Stimulated activated CD4-positive, alpha-beta T cell treated with anti-CD3 and anti-CD28 coated beads, Interleukin-1b, Interleukin-23, amount 100 ng/mL, for 1 hour (primary cell): ENCODE measurements at places on chromosomes 16 and 17.
A peak's percentile ranks its signal among the peaks of the same experiment; 100 is the strongest.

DNA sequence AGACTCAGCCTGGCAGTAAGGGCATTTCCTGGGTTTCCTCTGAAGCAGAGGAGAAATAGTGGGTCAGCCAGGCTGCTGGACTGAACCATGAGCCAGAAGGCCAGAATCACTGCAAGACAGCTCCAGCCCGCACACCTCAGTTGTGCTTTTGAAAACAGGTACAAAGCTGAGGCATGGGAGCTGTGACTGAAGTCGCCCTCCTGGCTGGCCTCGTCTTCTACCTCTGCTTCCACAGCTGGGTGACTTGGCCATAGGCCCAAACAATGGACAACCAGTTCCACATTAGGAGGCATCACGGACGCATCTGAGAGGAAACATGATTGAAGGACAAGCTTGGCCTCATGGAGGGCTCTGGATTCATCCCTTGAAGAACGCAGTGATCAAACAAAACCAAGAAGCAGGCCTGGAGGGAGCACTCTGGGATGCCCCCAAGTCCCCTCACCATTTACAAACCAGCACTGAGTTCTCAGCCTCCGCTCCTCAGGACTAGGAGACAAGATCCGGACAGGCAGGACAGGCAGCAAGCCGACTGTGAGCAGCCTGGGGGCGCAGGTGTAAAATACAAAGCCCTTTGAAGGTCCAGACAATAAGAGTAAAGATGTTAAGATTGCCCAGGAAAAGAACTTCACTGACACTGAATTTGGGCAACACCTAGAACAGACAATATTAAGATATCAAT, 68.7 kb downstream of the N4BP1 start:
- no peak for DNase-seq

DNA sequence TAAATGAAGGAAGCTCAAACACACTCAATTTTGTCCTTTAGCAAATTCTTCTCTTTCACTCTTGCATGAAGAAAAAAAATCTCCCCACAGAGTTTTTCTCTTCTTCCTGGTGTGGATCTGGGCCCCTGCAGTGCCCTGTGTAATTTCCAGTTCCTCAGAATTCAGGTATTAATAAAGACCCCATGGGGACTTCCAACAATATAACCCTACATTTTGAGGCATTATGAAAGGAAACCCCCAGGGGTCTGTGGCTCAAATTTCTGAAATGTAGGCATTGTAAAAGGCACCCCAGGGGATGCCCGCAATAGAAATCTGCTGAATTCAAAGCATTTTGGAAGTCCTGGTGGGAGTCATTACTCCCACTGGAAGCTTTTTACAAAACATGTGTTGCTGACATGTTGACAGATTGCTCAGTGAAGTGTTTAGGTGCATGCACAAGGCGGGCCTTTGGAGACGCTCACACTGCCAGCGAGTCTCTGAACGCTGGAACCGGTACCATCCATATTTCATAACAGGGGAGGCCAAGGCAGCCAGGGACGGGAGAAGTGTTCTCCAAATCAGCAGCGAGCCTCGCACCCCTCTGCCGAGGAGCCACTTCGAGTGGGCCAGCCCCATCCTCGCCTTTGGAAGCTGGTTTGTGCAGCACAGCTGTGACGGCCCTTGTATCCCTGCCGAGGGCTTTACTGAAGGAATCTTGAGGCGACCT, 154.0 kb downstream of the ZNF423 start:
- DNase-seq = no peak

DNA sequence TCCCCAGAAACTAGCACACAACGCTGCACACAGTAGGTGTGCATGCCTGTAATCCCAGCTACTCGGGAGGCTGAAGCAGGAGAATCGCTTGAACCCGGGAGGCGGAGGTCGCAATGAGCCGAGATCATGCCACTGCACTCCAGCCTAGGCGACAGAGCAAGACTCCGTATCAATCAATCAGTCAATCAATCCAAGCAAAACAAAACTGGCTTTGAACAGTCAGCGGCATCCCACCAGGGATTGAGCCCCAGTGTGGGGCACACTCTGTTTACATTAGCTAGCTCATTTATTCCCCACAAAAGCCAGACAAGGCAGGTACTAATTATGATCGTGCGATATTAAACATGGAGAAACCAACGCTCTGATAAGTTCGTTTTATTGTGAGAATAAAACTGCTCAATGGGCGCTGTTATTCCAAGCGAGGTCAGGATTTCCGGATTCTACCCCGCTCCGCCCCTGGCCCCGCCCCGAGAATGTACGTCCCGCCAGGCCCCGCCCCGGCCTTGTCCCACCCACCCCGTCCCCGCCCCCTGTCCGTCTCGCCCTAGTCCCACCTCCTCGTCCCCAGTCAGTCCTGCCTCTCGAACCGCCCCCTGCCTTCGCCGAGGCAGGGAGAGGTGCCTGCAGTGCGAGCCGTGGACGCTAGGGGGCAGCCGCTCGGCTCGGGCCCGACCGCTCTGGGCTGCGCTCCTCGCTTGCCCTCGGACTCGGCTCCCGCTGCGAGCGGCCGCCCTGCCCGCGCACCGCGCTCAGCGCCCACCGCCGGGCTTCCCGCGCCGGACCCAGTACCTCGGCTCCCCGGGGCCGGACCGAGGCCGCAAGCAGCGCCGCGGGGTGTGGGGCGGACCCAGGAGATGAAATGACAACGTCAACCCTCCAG, at the start of gene VPS4A:
TSS of gene VPS4A (plus strand) at position 698 of the 880 bp plus-strand sequence. CDS start at position 860, 162 bp downstream.
- DNase-seq = peak; percentile 96

GRCh38 chr17:17580662-17581470, 10.6 kb downstream of the PEMT start:
- DNase-seq = no peak

- no peak for DNase-seq
These were observed 19.9 kb downstream of the POLR3E start for GRCh38 chr16:22317001-22317530.

DNA sequence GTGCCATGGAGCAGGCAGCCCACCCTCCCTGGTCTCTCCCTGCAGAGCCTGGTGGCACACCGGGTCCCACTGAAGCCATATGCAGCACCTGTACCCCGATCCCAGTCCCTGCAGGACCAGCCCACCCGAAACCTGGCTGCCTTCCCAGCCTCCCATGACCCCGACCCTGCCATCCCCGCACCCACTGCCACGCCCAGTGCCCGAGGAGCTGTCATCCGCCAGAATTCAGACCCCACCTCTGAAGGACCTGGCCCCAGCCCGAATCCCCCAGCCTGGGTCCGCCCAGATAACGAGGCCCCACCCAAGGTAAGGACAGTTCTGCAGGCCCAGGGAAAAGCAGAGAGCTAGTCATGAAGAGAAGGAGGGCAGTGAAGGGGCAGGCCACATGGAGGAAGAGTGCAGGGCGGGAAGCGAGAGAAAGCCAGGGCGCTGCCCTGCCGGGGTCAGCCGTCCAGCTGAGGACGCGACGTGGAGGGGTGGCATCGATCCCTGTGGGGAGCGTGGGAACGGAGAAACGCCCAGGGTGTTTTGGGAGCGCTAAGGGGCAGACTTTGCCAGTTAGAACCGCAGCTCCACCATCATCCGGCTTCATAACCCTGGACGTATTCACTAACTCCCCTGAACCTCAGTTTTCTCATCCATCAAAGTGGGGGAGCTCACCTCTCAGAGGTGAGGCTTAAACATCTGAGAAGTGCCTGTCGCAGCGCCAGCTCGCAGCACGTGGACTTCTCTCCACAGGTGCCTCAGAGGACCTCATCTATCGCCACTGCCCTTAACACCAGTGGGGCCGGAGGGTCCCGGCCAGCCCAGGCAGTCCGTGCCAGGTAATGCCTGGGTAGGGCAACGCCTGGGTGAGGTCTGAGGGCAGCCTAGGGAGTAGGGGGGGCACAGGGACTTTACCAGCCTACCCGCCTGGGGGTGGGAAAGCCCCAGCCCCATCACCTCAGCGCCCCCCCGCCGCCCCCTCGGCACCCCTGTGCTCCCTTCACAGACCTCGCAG, 7.6 kb upstream of the C17orf107 start:
- no peak for DNase-seq

- no peak for DNase-seq
These were observed 13.5 kb upstream of the DNAI2 start for GRCh38 chr17:74260525-74260850.

GRCh38 chr17:78044280-78044835, 84.2 kb downstream of the TMC6 start:
- DNase-seq = no peak

DNA sequence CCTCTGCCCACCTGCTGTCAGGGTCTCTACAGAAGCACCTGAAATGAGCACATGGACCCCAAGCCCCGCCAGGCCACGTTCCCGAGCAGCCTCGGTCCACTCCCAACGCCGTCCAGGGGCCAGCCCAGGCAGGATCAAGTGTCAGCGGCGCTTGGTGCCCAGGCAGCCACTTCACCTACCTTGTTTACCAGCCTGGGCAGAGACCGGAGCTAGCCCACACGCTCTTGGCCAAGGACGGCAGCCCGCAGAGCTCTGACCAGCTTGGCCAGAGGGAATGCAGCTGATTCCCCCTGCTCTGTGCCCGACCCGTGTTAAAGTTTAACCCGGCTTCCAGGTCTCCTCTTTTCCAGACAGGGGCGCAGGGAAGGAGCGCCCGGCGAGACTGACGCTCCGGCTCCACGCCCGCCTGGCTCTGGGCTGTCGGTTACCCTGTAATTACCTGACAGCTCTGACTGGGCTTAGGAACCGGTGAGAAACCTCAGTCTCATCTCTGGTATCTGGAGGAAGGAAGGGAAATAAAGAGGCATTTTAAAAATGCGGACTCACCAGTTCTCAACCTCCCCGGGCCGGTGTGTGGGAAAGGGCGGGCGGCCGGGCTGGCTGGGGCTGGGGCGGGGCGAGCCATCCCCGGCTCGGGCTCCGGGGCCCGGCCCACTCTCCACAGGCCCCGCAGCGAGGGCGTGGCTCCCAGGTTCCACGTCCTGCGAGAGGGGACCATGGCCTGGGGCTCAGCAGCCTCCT, 4.6 kb downstream of the KIFC3 start:
- no peak for DNase-seq

DNA sequence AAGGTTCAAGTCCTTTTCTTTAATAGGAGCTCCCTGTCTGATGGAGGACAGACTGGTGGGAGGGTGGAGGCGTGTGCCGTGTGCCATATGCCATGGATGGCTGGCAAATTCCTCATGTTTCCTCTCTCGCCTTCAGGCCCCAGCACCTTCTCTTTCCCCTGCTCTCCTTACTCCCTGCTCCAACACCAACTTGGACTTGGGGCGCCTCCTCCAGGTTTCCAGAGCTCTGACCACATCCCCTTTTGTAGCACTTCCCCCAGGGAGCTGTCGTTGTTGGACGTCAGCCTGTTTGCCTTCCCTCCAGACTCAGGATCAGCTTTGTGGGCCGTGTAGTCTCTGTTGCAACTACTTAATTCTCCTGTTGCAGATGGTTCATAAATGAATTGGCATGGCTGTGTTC, 30.7 kb downstream of the TMC7 start:
- DNase-seq = no peak

- no peak for DNase-seq
These were observed 54.4 kb upstream of the RCVRN start for GRCh38 chr17:9959377-9959981.

DNA sequence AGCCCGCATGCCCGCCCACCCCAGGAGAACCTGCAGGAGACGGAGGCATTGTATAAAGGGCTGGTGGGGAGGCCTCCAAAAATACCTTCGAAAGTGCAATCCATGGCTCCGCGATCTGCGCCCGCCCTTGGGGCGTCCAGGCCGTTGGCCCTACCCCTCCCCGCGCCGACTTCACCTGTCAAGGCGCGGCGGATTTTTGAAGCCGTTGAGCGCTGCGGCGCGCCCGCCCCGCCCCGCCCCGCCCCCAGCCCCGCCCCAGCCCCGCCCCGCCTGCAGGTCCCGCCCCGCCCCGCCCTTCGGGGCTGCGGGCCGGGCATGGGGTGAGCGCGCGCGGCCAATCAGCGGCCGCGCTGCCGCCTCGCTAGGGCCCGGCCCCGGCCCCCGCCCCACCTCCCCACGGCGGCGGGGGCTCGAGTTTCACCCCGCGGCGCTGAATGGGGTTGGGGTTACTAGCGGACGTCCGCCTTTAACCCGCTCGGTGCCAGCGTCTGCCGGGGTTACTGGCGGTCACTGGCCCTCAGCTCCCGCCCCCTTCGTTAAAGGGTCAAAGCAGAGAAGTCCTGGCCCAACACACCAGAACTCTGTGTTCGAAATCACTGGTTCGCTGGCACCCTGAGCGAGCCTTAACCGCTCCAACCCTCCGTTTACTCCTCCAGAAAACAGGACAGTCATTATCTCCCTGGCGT, 13.2 kb downstream of the SREBF1 start:
- DNase-seq = peak; percentile 39

DNA sequence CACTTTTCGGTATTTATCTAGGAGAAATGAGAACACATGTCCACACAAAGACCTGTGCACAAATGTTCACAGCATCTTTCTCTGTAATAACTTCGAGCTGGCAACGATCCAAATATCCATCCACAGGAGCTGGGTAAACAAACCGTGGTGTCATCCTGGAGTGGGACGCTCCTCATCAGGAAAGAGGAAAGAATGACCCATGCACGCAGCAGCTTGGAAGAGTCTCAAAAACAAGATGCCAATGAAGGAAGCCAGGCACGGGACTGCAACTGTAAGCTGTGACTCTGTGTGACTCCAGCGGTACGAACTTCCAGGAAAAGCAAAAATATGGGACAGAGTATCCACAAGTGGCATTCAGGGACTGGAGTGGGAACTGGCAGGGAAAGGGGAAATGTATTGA, 36.7 kb upstream of the CIBAR2 start:
- no peak for DNase-seq

- no peak for DNase-seq
These were observed 1.2 kb upstream of the DPEP2 start for GRCh38 chr16:68000450-68000849.

GRCh38 chr16:14121142-14121541, 50.0 kb downstream of the MRTFB start:
- no peak for DNase-seq

GRCh38 chr17:17739388-17740066, 58.3 kb downstream of the RAI1 start:
- DNase-seq = no peak

- no peak for DNase-seq
These were observed 31.6 kb downstream of the ADGRG5 start for GRCh38 chr16:57574086-57574485.

DNA sequence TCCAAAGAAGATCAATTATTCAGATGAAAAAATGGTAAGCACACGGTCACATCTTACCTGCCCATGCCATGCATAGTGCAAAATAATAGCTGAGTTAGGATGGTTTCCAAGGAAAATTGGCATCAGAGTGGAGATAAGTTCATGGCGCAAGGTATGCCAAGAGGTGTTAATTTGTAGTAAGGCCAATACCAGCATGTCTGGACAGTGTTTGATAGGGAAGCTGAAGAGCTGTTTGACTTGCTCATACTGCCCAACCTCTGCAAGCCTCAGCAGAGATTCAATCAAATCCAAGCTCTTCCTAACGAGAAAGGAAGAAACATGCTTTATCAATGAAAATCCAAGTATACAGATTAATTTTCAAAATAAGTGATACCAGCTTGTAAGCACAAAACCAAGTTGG, 51.0 kb downstream of the CNOT1 start:
- no peak for DNase-seq

DNA sequence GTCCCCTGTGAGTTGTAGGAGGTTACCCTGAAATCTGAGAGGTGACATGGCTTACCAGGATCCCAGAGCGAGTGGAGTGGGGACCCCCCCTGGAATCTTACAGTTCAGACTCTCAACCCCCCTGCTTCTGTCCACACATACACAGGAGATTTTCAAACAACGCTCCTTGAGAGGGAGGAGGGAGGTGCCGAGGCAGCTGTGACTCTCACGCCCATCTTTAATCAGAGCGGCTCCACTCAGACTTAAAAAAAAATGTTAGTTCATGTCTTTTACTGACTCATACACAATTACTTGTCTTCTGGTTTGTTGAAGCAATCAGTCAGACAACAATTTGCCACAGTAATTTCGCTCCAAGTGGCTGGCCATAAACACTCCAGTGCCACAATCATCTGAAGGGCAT, 15.4 kb upstream of the TMEM220 start:
- no peak for DNase-seq
